ENCODE measurements at places on chromosomes 16 and 17.
A peak's percentile ranks its signal among the peaks of the same experiment; 100 is the strongest.

- DNase-seq = no peak
These were observed 591.4 kb downstream of the TP53TG3F start for GRCh38 chr16:34050787-34051320.

- no peak for DNase-seq
These were observed 69.0 kb downstream of the CNTNAP4 start for GRCh38 chr16:76346210-76346609.

DNA sequence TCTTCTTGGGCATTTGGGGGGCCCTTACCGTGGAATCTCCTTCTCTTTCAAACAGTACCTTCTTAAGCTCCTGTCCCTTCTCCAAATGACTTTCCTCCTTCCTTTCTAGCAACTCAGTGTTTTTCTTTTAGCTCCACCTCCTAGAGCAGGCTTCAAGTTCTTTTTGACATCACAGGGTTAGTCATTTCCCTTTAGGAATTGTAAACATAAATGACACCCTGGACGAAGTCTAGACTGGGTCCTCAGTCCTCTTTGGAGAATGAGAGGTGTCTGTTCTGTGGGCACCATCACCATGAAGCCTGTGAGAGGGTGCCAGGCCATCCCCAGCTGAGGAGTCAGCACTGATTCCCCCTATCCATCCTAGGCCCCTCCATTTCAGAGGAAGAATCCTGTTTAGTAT is 94.7 kb downstream of the SALL1 start:
- no peak for DNase-seq

GRCh38 chr16:13426269-13426668 is 493.7 kb upstream of the ERCC4 start:
- no peak for DNase-seq

- no peak for DNase-seq
These were observed 54.6 kb downstream of the PRKCA start for GRCh38 chr17:66357037-66357436.

- no peak for DNase-seq
These were observed 215.6 kb downstream of the MSI2 start for GRCh38 chr17:57471868-57472368.

DNA sequence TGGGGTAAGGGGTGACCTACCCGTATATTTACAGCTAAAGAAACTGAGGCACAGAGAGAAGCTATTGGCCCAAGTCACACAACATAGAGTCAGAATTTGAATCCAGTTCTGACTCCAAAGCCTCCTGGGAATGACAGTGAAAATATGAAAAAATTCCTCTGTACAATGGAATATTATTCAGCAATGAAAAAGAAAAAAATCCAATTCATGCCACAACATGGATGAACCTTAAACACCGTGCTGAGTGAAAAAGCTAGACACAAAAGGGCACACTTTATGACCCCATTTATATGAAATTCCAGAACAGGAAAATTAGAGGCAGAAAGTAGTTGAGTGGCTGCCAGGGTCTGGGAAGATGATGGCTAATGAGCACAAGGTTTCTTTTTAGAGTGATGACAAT is 75.4 kb downstream of the LITAF start:
- DNase-seq = no peak

GRCh38 chr17:51630101-51630671 is 369.8 kb downstream of the UTP18 start:
- DNase-seq = no peak

DNA sequence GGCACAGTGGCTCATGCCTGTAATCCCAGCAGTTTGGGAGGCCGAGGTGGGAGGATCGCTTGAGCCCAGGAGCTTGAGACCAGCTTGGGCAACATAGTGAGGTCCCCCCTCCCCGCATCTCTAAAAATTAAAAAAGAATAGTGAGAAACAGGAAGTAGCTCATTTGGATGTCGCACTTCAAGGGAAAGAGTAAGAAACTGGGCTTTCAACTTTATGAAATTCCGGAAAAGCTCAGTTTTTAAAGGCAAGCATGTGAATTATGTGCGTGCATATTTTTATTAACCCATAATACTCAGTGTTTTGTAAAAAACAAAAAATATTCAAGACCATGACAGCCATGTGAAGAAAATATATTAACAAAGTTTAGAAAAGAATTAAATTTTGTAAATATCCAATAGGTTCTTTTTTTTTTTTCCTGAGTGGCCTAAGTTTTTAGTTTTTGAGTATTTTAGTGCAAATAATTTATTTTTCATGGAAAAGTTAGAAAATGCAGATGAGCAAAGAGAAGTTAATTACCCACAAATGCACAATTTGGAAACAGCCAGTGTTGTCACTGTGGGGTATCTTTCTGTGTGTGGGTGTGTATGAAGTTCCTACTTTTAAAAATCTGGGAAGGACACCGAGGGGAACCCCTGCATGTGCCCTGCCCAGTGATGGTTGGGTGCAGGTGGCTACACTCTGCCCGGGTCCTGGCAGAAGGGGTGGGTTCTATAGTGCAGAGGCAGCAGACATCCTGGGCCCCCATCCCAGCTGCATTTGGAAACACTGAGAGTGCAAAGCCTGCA is 40.0 kb downstream of the CIBAR2 start:
- DNase-seq = no peak

GRCh38 chr16:83623091-83623730 is 184.6 kb upstream of the HSBP1 start:
- DNase-seq = no peak

DNA sequence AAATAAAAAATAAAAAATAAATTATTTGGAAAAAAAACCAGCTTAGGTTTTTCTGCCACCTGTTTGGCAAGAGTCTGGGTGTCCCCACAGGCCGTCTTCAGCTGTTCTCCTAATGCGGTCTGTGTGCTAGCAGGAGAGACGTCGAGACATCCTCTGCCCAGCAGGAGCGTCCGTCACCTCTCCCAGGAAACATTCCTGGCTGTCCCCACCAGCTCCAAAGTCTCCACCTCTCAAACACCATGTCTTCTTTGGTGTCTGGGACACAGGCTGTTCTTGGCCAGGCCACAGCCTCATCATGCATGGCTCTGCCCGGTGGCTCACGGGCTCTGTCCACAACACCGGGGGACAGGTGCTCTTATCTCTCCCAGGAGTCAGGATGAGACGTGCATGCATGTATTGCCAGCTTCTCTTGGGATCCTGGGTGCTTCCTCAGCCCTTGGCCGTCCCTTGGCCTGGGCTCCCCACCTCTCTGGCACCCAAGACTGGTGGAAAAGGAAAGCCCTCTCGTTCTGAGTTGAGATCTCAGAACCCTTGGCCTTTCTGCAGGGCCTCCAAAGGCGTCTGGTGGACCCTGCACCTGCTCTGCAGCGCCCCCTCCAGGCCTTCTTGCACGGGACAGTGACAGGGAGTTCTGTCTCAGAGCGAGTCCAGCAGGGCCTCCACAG is 84.9 kb upstream of the CBX4 start:
- peak; percentile 74 for DNase-seq

DNA sequence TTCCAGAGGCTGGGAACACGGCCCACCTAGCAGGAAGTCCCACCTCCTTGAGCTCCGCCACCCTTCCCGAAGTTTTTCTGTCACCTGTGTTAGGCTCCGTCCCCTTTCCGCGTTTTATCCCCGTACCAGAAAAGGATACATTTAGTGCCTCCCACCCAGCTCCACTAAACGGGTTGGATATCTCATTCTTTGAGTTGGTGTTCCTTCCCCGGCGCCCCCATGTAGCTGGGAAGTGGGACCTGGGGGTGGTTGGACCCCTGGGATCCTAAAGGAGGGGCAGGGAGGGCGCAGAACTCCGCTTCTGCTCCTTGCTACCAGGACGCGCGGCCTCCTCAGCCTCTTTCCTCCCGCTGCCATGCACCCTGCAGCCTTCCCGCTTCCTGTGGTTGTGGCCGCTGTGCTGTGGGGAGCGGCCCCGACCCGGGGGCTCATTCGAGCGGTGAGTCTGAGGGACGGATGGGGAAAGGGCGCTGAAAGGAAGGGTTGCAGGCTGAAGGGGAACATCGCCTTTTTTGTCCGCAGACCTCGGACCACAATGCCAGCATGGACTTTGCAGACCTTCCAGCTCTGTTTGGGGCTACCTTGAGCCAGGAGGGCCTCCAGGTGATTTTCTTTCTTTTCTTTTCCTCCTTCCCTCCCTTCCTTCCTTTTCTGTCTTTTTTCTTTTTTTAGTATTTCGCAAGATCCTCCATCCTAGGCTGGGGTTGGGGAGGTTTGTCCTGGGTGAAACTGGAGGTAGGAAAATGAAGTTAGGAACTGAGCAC is 669 bp downstream of the RNF167 start:
- peak; percentile 70 for DNase-seq

- no peak for DNase-seq
These were observed at the start of gene SGCA for GRCh38 chr17:50165867-50166517. Gene SGCA, plus strand, starts transcription at chr17:50166005. Its CDS starts 36 bp downstream, at chr17:50166041.

GRCh38 chr16:46568472-46569230 is 52.5 kb downstream of the SHCBP1 start:
- no peak for DNase-seq

GRCh38 chr17:37089956-37090355 is 141.2 kb downstream of the AATF start:
- peak; percentile 38 for DNase-seq

Data from activated T-cell treated with anti-CD3 and anti-CD28 coated beads, Interleukin-2, amount 50 U/mL, for 48 hours (primary cell).